ENCODE measurements at places on chromosomes 16 and 17.
A peak's percentile ranks its signal among the peaks of the same experiment; 100 is the strongest.

DNA sequence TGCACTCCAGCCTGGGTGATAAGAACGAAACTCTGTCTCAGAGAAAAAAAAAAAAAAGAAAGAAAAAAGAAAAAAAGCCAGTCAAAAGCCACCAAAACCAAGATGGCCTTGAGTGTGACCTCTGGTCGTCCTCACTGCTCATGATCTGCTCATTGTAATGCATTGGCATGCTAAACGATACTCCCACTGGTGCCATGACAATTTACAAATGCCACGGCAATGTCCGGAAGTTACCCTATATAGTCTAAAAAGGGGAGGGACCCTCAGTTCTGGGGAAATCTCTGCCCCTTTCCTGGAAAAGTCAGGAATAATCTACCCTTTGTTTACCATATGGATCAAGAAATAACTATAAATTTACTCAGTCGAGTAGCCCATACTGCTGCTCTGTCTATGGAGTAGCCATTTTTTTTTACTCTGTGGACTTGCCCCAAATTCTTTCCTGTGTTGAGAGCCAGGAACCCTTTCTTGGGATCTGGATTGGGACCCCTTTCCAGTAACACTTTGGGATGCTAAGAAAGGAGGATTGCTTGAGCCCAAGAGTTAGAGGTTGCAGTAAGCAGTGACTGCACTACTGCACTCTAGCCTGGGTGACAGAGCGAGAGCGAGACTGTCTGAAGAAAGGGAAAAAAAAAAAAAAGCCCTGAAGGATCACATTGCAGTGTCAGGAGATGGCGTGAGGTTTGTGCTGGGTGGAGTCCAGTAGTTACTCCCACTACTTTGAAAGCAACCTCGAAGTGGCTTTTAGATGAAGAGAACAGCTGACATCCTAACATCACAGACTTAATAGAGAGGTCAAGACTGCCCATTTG lies 3.7 kb upstream of the TMEM231 start:
- DNase-seq = no peak

GRCh38 chr17:46821482-46822387 lies 3.2 kb upstream of the WNT3 start:
- DNase-seq = no peak

GRCh38 chr17:80650751-80651518 lies 106.3 kb downstream of the RPTOR start:
- no peak for DNase-seq

DNA sequence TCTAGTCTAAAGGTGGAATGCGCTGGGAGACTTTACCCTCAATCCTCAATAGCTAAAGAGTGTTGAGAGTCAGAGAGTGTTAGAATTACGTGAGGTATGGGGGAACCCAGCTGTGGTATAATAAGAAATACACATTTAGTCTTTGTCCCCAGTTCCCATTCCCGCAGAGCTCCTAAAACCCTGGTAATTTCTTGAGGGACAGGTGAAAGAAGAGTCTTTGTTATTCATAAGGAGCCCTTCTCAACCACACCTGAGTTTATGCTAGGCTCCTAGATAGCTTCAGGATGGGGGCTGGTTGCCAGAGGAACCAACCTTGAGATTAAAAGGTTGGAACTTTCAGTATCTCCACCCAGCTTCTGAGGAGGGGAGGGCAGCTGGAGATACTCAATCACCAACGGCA lies 5.8 kb downstream of the ZNF18 start:
- no peak for DNase-seq

- DNase-seq = no peak
These were observed 5.3 kb upstream of the HSD11B2 start for GRCh38 chr16:67425580-67425979.

GRCh38 chr17:74431568-74432423 lies at the start of gene GPRC5C:
Gene GPRC5C (plus strand): TSS chr17:74432088. CDS start chr17:74439777, 7,689 bp downstream.
- peak; percentile 71 for DNase-seq

GRCh38 chr17:56777859-56778258 lies 55.9 kb downstream of the C17orf67 start:
- no peak for DNase-seq

DNA sequence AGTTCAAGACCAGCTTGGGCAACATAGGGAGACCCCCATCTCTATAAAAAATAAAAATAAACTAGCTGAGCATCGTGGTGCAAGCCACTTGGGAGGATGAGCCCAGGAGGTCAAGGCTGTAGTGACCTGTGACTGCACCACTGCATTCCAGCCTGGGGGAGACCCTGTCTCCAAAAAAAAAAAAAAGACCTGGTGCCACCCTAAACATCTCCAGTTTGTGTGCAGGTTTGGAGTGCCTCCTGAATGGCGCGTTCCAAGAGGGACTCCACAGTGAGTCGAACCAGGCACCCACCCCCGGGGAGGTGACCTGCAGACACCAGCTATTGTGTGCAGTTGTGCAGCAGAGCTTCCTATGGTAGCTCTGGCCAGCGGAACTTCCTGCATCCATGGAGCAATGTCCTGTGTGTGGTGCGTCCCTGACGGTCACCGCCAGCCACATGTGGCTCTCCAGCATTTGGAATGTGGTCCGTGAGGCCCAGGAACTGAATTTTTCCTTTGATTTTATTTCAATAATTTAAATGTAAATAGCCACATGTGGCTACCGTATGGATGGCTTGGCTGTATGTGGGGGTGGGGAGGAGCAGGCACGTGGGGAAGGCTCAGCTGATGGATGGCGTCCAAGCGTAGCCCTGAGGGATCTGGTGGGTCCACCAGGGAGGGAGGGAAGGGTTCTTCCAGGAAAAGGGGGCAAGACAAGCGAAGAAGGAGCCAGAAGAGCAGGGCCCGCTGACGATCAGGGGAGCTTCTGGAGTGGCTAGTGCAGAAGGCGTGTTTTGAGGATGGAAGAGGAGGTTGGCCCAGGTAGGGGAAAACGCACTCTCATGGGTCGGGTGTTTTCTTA lies 107.1 kb upstream of the GSE1 start:
- no peak for DNase-seq

DNA sequence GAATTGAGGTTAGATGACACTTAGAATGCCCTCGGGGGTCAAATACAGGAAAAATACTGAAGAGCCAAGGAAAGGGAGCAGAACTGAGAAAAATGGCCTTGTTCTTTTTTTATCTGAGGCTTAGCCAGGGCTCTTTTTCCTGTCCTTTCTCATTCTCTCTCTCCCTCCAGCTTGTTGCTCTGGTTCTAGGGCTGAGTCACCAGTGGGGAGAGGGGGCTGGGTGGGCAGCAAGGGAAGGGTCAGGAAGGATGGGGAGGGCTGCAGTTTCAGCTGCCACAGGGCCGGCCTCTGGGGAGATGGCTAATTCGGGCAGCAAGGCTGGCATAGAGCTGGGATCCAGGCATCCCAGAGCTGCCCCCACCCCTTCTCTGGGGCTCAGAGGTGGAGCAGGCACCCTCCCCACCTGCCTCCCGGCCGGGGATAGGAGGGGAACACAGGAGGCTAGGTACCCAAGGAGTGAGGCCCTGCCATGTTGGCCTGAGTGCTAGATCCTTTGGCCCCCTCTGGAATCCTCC lies 3.9 kb downstream of the ITGA3 start:
- no peak for DNase-seq

DNA sequence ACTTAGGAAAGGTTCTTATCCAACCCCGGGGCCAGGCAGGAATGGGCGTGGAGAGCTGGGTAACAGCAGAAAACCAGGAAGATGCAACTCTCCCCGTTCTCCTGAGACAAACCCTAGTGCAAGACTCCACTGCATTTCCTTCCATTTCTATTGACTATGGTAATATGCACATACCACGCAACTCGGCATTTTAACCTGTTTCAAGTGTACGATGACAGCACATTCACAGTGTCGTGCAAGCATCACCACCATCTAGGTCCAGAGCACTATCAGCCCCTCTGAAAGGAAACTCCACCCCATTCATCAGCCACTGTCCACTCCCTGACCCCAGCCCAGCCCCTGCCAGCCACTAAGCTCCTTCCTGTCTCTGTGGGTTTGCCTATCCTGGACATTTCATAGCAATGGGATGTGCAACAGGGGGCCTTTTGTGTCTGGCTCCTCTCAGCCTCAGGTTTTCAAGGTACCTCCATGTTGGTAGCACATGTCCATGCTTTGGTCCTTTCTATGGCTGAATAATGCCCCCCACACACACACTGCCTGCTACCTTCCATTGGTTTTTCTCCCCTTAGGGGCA lies 441.9 kb downstream of the SOX9 start:
- no peak for DNase-seq

DNA sequence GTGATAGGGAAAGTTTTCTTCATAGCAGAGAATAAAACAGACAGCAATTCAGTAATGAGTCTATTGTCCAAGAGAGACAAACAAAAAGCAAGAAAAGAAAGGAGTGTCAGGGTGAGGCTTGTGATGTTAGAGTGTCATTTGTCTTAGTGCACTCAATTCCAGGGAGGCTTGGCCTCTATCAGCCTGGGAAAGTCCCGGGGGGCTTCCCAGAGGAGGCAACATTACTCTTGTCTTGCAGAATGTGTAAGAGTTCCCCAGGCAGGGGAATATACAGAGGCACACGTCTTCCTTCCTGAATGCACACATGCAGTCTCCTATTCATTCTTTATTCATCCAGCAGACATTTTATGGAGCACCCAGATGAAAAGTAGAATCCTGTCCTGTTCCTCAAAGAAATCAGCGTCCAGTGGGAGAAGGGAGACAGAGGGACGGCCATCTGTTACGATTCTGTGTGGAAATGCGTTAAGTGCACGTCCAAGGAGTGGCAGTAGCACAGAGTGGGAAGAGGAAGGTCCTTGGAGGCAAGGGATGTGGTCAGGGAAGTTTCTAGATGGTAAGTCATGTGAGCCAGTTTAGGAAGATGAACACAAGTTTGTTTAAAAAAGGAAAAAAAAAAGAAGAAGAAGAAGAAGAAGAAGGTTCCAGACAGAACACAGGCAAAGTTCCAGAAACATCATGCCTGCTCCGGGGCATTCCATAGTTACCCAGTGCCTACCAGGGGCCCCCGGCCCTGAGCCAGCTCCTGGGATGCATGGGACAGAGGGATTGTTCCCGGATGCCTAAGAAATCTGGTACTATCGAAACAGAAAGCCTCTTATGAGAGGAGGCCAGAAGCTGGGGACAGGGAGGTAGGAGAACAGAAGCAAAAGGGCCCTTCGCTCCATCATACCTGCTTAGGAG lies 21.1 kb downstream of the CACNG4 start:
- no peak for DNase-seq

GRCh38 chr17:17661834-17662385 lies 19.3 kb upstream of the RAI1 start:
- no peak for DNase-seq

DNA sequence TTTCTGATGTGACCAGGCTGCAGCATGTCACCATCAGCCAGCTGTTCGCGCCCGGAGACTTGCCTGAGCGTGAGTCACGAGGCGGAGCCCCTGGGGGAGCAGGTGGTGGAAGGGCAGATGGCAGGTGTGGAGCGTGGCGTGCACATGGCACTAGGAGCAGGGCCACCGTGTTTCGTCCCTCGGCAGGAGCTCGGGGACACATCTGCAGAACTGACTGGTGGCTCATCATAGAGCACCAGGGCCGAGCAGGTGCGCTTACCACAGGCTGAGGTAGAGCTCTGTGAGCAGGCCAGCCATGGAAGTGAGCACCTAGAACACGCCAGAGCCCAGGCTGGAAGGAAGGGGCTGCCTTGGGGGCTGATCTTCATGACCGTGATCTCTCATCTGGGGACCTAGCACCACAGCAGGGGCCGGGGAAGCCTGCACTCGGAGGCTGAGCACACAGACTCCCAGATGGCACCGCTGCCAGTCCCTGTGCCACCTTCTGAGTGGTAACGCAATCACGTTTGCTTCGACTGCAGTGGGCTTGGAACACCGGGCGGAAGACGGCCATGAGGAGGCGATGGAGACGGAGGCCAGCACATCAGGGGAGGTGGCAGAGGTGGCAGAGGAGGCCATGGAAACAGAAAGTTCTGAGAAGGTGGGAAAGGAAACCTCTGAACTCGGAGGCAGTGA lies 61.8 kb upstream of the ENDOV start:
- DNase-seq = no peak

- peak; percentile 67 for DNase-seq
These were observed 108.5 kb upstream of the CCL2 start for GRCh38 chr17:34146440-34147043.

DNA sequence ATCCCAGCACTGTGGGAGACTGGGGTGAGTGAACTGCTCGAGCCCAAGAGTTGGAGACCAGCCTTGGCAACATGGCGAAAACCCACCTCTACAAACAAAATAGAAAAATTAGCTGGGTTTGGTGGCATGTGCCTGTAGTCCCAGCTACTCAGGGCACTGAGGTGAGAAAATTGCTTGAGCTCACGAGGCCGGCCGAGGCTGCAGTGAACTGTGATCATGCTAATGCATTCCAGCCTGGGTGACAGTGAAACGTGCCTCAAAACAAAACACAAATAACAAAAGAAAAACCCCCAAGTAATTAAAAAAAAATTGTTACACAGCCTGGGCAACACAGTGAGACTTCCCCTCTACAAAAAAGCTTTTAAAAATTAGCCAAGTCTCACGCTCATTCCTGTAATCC lies 5.0 kb downstream of the CCDC47 start:
- DNase-seq = no peak

DNA sequence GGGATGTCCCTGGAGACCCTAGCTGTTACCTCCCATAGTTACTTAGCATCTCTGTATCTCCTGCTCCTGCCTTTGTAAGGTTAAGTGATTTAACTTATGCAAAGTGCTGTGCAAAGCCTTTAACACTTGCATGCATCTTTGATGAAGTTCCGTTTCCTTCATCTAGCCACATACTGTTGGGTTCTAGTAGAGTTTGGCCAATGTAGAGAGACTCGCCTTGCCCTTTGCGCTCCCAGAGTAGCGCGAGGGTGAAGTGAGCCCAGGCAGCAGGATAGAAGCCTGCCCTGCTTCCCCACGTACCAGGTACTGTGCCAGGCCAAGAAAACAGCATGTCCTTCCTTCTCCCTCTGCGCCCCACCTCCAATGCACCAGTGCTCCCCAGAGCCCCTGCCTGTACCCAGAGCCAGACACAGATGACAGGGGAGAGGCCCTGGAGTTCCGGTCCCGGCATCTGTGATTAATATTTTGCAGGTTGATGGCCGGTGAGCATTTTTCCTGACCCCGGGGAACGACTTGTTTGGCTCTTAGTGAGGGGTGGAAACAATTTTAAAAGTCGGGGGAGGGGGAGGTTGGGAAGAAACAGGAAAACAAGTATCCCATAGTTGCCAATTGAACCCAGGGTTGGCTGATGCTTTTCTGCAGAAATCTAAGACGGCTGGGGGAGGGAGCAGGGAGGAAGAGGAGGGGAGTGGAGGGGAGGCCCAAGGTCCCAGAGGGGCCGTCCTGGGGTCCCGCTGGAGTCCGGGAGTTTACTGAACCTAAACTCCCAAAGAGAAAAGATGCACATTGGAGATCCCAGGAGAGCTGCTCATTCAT lies 13.1 kb upstream of the CDC42EP4 start:
- no peak for DNase-seq

- no peak for DNase-seq
These were observed 13.9 kb upstream of the LPCAT2 start for GRCh38 chr16:55494994-55495421.

DNA sequence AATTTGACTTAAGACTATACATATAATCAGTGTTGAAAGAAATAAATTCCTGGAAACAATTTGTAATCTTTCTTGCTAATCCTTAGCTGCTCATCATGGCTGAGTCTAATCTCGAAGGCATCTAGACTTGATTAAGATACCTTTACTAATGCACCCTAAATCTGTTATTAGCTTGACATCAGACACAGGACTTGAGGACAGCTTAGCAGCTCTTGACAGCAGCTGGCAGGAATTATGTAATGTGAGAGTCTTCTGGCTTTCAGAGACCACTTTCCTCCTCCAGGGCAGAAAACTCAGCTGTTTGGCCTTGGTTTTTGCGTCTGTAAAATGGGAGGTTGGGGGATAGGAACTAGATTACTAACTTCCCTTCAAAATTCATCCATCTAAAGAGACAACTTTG lies 7.1 kb upstream of the MPP2 start:
- DNase-seq = no peak

All from activated CD4-positive, alpha-beta T cell treated with anti-CD3 and anti-CD28 coated beads, Interleukin-2, amount 50 U/mL, for 48 hours (primary cell).